ENCODE measurements at places on chromosomes 16 and 17.

DNA sequence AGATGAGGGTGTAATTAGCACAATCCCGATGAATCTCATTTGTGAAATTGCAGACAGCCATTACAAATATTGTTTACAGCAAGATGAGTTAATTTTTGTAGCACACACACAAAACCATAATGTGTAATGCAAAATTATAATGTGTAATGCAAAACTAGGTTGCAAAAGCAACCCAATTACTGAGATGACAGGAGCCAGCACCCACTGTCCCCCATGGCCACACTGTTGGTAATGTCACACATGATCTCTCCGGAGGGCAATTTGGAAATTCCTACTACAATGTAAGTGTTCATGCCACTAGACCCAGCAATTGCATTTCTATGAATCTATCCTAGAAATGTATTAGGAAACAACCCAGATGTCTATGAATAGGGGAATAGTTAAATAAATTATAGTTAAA lies 76.9 kb downstream of the MARF1 start:
- no peak for DNase-seq

DNA sequence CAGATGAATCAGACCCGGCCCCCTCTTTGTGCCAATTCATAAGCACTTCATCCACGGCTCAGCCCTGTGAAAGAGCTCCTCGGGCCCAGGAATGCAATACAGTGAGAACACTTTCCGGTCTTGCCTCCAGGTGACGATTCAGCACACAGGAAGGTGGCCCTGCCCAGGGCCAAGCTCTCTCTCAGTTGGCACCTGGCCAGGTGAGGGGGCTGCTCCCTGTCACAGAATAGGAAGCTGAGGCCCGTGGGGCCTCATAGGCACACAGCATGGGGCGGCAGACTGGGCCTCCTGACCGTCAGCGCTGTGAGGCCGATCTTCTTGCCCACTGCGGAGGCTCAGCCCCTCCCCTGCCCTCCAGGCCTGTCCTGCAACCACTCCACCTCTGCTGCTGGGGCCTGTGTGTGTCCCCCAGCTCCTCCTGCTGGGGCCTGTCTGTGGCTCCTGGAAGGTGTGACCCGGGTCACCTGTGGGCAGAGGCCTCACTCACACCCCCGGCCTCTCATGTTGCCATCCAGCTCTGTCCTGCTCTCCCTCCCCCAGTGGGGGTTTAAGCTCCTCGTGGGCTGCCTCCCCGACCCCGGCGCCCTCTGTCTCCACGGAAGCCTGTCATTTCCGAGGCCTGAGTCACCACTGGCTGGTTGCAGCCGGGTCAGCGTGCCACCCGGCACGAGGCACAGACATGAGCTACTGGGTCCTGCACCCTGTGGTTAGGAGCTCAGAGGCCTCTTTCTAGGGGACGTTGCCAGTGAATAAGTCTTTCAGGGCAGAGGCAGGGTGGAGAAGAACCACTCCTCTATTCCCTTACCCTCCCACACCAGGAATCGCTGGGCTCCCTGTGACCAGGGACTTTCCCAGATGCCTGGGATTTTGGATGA lies 114.4 kb downstream of the SEC14L1 start:
- no peak for DNase-seq

DNA sequence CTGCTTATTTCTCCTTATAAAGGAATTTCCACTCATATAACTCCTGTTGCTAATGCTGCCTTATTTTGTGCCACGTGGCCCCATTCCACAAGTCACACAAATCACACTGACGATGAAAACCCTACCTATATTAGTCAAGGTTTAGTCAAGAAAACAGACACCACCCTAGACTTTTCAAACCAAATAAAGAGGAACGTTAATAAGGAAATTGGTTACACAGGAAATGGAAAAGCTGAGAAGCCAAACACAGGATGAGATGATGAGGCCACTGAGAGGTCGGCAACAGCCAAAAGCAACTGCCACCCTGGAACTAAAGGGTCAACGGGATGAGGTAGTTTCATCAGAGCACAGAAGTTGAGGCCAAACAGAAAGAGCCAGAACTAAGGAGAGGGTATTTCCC lies 47.3 kb upstream of the ALOX12 start:
- no peak for DNase-seq

DNA sequence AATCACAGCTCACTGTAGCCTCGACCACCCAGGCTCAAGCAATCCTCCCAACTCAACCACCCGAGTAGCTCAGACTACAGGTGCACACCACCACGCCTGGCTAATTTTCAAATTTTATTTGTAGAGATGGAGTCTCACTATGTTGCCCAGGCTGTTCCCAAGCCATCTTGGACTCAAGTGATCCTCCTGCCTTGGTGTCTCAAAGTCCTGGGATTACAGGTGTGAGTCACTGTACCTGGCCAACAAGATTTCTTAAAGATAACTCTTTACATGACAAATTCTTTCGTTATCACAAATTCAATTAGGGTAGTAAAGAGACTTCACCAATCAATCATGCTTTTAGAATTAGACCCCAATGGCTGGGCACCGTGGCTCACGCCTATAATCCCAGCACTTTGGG lies 12.4 kb downstream of the PRPSAP1 start:
- DNase-seq: no peak

DNA sequence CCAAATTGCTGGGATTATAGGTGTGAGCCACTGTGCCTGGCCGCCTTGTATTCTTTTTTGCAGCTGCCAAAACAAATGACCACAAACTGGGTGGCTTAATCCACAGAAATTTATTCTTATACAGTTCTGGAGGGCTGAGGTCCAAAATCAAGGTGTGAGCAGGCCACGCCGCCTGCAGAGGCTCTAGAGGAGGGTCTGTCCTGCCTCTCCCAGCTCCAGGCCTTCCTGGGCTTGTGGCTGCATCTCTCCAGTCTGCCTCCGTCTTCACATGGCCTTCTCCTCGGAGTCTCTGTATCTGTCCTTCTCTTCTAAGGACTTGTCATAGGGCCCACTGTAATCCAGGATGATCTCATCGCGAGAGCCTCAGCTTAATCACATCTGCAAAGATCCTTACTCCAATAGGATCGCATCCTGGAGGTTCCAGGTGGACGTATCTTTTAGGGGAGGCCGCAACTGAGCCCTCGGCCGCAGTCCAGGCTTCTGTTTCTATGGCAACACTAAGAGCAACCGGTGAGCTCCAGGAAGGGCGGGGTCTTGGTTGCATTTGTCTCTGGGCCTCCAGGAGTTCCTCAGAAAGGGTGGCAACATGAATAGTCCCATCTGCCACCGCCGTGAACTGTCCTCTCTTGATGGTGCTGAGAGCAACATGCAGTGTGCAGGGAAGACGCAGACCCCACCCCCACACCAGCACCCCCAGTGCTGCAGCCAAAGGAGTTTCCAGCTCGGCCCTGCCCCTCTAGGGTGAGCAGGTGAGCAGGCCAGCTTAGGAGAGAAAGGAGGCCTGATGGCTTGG lies 29.5 kb upstream of the CREBBP start:
- DNase-seq: no peak

DNA sequence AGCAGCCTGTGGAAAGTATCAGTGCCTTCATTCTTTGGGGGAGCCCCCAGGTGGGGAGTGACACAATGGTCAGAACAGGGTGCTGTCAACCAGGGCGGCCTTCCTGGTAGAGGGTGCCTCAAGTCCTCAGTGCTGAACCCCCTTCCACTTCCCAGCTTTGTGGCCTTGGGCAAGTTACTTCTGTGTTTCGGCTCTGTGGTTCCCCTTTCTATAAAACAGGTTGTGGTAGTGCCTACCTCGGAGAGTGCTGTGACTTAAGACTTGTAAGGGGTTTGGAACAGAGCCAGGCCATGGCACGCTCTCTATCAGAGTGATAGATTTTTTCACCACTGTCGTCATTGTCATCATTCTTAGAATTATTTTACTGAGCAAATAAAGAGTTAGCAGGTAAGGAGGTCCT lies 141.1 kb downstream of the CCDC182 start:
- DNase-seq: peak; percentile 78

GRCh38 chr17:79938336-79939093 lies 97.2 kb downstream of the TBC1D16 start:
- no peak for DNase-seq

All from stimulated activated CD8-positive, alpha-beta memory T cell treated with anti-CD3 and anti-CD28 coated beads, Interleukin-4, amount 100 ng/mL, for 48 hours (primary cell).